ENCODE measurements at places on chromosomes 6 and 20. TPM values are rescaled to one million over a fixed set of nuclear protein-coding genes. Genes with fewer than 3 reads are reported as not detected.

DNA sequence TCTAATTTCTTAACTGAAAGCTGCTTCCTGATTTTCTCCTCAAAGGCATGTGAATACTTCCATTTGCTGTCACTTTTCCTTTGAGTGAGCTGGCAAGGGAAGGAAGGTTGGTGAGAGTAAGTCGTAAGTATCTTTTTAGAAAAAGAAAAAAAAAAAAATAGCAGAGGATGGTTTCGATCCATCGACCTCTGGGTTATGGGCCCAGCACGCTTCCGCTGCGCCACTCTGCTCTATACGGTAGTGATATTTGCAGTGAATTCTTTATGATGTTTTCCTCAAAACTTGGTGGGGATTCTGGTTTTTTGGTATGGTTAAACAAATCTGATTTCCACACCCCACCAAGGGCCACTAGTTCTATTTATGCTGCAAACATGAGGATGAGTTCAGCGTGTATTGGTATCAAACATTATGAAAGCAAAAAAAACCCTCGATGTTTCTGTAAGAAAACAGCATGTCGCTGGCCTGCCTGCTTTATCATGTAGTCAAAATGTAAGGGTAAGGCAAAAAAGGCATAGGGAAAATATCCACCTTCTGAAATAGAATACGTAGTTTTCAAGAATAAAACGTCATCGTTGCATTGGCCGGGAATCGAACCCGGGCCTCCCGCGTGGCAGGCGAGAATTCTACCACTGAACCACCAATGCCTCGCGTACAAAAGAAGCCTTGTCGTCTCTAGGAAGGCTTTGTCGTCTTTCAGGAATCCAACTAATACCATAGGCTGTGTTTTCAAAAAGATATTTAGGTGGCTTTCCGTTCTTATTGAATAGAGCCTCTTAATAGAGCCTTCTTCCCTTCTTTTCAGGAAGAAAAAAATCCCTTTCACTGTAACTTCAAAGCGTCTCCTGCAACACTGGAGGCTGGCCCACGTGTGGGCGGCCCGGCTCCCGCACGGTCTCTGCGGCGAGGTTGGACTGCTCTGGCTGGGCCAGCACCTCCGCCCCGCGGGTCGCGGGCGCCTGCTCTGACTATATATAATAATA lies 9.6 kb downstream of the OR2B2 start:
- DNase-seq: peak; percentile 88

SNAI1 gene
- 8.1 TPM for polyA plus RNA-seq

DNA sequence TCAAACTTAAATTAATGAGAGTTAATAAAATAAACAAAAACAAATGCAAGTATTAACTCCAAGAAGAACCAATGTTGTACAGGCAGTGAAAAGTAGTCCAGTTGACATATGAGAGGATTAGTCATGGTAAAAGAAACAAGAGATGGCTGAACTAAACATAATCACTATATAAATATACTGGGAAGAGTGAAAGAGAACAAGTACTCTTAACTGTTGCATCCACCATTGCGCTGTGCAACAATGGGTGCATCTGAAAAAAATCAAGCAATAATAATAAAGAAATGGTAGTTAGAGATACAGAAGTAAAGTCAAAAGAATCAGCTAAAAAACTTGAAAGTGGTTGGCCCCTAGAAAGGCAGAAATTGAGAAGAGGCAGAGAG lies 16.6 kb downstream of the HLA-F start:
- DNase-seq: no peak

- peak; percentile 45 for DNase-seq
These were observed 353.4 kb downstream of the PTPRT start for GRCh38 chr20:42836339-42836738.

DNA sequence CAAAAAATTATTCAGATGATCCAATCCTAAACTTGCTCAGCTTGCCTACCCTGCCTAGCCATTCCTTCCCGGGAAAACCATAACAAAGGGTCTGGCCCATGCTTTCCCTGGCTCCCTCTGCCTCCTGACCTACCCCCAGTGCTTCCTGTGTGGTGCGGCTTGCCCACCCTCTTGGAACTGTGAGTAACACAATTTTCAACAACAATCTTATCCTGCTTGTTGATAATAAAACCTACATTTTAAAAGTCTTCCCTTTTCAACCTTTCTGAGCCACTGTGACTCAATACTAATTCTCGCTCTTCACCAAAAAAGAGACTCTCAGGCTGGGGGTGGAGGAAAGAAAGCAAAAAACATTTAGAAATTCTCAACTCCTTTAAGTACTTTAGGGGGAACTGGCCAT lies 18.0 kb downstream of the EXOC2 start:
- DNase-seq: no peak

- DNase-seq: no peak
These were observed 371.7 kb downstream of the TENT5A start for GRCh38 chr6:81380718-81381338.

- DNase-seq: no peak
These were observed 13.2 kb upstream of the FRK start for GRCh38 chr6:116073765-116074440.

- DNase-seq: no peak
These were observed 467.2 kb upstream of the ZNF337 start for GRCh38 chr20:26163890-26164289.

GRCh38 chr6:44859901-44860410 lies 468.2 kb upstream of the RUNX2 start:
- DNase-seq: no peak

GRCh38 chr6:142045380-142046278 lies 87.1 kb upstream of the GJE1 start:
- DNase-seq: no peak

- no peak for DNase-seq
These were observed 16.9 kb downstream of the RBM38 start for GRCh38 chr20:57408131-57408530.

EPB41L2 gene
- 283 TPM for polyA plus RNA-seq

DNA sequence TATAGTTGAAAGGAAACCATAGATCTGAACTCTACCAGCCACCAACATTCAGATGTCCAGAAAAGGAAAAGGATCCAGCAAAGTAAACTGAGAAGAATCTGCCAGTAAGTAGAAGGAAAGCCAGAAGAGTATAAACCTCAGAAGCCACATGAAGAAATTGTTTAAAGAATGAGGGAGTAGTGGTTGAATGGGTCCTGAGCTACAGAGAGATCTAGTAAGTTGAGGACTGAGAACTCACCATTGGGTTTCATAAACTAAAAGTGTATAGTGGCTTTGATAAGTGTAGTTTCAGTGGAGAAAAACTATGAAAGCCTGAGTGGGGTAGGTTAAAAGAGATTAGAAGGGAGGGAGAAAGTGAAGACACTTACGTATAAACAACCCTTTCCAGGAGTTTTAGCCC lies 32.0 kb upstream of the SUMO4 start:
- no peak for DNase-seq

DNA sequence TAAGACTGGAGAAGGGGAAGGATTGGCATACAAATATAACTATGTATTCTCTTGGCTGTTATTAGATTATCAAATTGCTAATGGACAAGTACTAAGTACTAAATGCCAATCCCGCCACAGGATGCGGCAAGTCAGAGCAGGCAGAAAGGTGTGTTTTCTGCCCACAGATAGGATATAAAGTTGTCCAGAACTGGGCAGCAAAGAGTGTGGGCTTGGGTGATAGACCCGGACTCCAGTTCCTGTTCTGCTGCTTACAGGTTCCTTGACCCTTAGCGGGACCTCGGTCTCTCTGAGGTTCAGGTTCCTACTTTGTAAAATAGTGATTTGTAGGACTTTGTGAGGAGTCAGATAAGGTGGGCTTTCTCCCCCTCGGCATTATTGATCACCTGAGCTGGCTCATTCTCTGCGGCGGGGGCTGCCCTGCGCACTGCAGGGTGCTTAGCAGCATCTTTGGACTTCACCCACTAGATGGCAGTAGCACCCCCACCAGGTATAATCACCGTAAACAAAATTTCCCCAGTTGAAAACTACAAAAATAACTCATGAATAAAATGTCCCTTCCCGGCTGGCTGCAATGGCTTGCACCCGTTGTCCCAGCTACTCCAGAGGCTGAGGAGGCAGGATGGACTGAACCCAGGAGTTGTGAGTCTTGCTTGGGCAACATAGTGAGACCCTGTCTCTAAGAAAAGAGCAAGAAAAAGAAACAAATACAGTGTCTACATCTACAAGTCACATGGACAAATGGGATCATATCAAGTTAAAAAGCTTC lies 193.1 kb downstream of the DOK5 start:
- no peak for DNase-seq

DNA sequence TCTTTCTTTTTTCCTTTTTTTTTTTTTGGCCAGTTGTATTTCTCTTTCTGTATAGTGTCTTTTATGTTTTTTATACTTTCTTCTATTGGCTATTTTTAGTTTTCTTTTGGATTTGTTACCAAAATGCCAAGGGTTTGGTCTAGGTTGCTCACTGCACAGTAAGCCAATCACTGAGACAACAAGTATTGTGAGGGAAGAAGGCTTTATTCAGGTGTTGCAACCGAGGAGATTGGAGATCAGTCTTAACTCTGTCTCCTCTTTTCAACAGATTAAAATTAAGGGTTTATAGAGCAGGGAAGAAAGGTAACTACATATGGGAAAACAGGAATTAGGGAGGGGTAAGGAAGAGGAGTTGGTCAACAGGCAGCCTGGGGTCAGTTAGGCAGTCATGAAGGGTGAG lies 10.1 kb upstream of the TRIM26 start:
- DNase-seq: no peak

- DNase-seq: no peak
These were observed 19.8 kb downstream of the DSE start for GRCh38 chr6:116390581-116390980.

GRCh38 chr6:15911753-15912504 lies 217.0 kb upstream of the MYLIP start:
- no peak for DNase-seq

DNA sequence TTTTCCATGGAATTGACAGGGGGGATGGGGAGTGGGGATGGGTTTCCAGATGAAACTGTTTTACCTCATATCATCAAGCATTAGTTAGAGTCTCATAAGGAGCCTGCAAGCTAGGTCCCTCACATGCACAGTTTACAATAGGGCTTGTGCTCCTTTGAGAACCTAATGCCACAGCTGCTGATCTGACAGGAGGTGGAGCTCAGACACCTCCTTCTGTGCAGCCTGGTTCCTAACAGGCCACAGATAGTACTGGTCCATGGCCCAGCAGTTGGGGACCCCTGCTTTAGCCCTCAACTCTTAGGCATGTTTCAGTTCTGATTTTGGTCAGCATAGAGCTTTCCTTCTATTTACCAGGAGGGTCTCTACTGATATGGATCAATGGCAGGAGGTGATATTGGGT lies 251.6 kb downstream of the LAMA2 start:
- no peak for DNase-seq

DNA sequence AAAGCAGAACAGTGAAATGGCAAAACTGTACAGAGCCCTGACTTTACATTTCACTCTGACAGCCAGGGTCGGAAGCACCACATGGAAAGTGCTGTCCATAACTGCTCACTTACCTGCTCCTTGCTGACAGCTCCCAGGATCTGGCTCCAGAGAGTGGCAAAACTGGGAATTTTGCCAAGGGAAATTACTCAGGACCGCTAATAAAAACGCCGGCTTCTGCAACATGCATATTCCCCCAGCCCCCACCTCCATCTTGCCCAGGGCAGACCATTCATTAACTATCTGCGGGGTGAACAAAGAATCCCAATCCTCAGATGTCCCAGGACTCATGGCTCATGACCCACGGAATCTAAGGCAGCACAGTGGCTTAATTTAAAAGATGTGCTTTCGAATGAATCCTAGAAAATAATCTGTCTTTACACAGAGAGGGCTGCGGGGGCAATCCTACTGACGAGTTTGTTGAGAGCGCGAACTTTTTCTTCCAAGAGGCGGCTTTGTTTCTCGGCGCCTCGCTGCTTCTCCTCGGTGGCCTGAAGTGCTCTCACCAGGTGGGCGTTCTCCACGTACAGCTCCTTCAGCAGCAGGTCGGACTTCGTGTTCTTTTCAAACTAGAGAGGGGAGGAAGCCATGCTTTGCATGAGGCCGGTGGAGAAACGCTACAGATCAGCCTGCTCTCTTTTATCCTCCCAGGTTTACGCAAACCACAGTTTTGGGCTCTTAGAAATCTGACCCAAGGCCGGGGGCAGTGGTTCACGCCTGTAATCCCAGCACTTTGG lies 45.8 kb downstream of the GINS1 start:
- DNase-seq: peak; percentile 23

- DNase-seq: no peak
These were observed 109.2 kb upstream of the NRSN1 start for GRCh38 chr6:24016857-24017256.

BLCAP gene
- 73.1 TPM for polyA plus RNA-seq

- DNase-seq: no peak
These were observed 3.6 kb upstream of the PLCB1 start for GRCh38 chr20:8128291-8129060.

DNA sequence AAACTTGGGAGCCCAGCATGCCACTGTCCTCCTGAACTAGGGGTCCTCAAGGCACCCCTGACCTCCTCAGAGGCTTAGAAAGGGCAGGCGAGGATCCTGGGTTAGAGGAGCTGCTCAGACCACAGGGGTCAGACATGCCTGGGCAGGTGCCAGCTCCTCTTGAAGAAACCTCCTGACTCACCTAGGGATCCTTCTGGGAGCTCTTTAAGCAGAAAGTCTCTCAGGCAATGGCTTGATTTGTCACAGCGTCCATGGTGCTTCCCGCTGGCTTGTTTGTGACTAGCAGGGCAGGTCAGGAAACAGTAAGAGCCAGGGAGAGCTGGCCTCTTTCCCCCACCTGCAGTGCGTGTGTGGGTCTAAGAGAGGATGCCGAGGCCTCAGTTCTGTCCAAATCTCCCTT lies 174.5 kb upstream of the SNX9 start:
- no peak for DNase-seq

DEFB115 gene
- not detected for polyA plus RNA-seq

DDRGK1 gene
- 50.9 TPM for polyA plus RNA-seq

DNA sequence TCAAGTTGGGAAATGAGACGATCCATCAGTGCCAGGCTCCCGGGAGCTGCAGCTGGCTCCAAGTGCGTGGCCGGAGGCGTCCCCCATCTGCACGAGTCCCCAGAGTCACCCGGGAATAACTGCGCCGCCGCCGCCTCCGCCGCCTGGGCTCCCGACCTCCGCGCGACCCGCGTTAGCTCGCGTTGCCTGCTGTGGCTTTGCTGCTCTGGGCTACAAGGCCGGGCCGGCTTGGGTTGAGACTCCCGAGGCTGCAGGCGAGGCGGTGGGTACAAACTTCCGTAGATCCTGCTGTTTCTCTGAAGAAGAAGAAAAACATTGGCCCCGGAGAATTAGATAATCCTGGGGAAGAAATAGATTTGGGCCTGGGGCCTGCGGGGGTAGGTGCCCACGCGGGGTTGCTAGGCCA lies 7.4 kb upstream of the LAMP5 start:
- DNase-seq: no peak

- DNase-seq: no peak
These were observed 153.2 kb downstream of the MAFB start for GRCh38 chr20:40535816-40536215.

Data from right lung (tissue), 10 donors.